CD4-positive, alpha-beta T cell treated with Interleukin-4 for 4 hours (primary cell): ENCODE measurements at places on chromosomes 5 and 9.

DNA sequence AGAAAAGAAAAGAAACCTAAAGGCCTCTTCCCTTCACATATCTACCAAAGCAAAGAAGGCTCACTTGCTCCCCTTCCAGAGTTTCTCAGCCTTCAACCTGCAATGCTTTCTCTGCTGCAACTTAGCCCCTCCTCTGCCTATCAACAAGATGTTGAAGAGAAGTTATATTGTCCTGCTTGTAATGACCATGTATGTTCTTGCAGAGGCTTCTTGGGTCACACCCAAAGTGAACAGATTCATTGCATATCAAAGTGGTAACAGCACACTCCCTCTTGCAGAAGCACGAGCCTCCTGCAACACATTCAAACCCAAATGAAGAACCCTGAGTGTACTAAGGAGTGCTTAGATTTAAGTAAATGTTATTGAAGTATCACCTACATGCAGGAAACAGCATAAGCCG is 494.3 kb downstream of the NTRK2 start:
- DNase-seq: no peak

- peak; percentile 44 for DNase-seq
These were observed 80.4 kb downstream of the GRAMD2B start for GRCh38 chr5:126503602-126504104.

GRCh38 chr9:124800306-124801259 is 23.6 kb downstream of the OLFML2A start:
- DNase-seq: peak; percentile 6

GRCh38 chr5:143931986-143932385 is 120.0 kb downstream of the HMHB1 start:
- DNase-seq: no peak

GRCh38 chr5:87877495-87877894 is 391.1 kb downstream of the TMEM161B start:
- no peak for DNase-seq

- DNase-seq: no peak
These were observed 28.7 kb downstream of the DIAPH1 start for GRCh38 chr5:141590127-141590526.

- DNase-seq: no peak
These were observed 29.2 kb upstream of the CEP120 start for GRCh38 chr5:123452401-123452800.

GRCh38 chr9:114100536-114100935 is 1.4 kb upstream of the KIF12 start:
- no peak for DNase-seq

- no peak for DNase-seq
These were observed 37.2 kb downstream of the FAXDC2 start for GRCh38 chr5:154813158-154813557.

- no peak for DNase-seq
These were observed 19.2 kb downstream of the WNK2 start for GRCh38 chr9:93203026-93203717.

DNA sequence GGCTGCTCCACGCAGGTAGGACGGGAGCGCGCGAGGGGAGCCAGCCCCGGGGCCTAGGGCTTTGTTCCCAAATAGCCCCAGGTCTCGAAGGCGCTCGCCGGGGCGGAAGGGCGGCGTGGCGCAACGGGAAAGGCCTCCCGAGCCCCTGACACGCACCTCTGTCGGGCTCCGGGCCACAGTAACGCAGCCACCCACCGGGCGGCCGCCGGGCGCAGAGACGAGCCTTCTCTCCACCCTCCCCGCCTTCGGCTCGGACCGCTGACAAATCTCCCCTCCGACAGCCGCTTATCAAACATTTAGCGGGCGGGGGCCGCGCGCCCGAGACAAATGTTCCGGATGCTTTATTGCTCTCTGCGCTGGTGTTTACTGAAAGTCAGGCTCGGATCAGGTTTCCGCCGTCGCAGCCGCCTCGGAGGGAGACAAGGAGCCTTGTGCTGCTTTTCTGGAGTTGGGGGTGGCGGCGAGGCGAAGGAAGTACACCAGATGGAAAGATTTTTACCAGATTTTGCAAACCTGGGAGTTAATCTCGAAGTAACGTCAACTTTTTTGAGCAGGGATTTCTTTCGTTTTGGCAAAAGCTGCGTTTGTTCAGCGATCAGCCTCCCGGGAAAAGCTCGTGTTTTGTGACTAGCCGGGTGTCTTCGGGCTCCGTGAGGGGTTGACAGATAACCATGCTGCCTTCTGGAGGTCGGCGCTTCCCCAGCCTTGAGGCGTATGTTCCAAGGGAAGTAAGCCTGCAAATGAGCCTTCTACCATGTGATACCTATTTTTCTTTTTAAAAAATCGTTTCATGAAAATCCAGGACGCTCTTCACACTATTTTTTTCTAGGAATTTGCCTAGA is 950 bp downstream of the RGMB start:
- peak; percentile 42 for DNase-seq

- no peak for DNase-seq
These were observed 54.7 kb upstream of the SMARCA2 start for GRCh38 chr9:1960342-1961042.

DNA sequence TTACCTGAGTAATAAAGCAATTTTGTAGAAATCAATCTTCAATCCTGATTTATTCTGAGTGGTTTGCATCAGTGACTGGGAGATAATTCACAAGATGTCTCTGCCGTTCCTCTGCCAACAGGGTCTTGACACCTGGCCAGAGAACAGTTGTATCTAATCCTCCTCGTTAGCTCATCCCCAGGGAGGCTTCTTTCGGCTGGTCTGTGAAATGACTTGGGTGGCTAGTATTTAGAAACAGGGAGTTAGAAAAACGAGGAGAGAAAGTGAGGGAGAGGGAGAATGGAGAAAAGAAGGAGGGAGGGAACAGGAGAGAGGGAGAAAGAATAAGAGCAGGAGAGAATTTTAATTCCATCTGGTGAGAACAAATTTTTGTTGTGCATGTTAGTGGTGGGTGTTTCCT is 600.2 kb upstream of the TLE4 start:
- no peak for DNase-seq

GRCh38 chr5:10502130-10502529 is 60.5 kb downstream of the ROPN1L start:
- no peak for DNase-seq

DNA sequence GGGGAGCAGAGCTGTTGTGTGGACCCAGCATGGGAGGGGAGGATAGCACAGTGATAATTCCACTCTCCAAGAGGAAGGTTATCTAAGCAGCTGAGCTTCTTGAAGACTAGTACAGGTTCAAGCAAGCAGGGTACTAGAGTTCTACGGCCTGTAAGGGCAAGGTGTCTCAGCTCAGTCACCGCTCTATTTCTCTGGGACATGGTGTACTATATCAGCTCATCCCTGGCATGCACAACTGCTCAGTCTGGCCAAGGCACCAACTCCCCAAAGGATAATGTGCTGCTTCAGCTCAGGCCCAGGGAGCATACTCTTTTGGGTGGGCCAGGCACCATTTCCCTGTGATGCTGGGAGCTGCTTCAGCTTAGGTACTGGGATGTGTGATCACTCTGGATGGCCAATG is 69.8 kb downstream of the RNF130 start:
- no peak for DNase-seq
